GM12865 (cell line): ENCODE measurements at places on chromosomes 7 and 10.

GRCh38 chr7:91927912-91928311, 12.8 kb upstream of the AKAP9 start:
- no peak for DNase-seq

DNA sequence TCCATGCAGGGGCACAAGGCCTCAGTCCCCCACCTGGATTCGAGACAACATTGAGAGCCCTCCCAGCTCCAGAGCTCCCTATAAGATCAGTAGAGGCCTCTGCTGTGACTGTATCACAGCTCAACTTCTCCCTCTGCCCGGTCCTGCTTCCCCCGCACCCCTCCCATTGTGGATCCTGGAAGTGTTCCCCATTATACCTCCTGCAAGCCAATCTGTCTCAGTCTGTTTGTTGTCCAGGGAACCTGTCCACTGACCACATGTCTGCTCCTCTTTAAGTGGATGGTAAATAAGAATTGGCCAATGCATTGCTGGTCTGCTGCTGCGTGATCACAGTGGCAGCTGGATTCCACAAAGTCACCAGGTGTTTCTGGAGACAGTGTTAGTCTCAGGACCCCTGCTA, 259.7 kb upstream of the HABP2 start:
- DNase-seq = no peak

- peak; percentile 59 for DNase-seq
These were observed 23.9 kb downstream of the PYROXD2 start for GRCh38 chr10:98391065-98391464.

- no peak for DNase-seq
These were observed 33.2 kb downstream of the KMT2C start for GRCh38 chr7:152402384-152403250.

DNA sequence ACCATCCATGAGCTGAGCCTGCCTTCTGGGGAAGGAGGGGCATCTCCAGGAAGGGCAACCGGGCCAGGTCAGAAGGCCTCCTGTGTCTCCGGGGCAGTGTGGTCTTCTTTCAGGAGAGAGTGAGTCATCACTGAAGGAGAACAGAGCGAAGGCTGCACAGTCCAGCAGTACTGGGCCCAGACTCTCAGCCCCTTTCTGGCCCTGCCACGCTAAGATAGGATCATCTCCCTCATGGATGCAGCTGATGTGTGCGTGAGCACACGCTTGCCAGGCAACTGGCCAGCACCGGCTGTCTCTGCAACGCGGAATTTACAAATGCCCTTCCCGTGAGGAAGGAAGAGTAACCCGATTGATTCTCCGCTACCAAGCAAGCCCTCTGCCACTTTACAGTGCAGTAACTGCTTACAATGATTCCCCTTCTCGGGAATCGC, 328.2 kb downstream of the TNS3 start:
- DNase-seq = no peak

DNA sequence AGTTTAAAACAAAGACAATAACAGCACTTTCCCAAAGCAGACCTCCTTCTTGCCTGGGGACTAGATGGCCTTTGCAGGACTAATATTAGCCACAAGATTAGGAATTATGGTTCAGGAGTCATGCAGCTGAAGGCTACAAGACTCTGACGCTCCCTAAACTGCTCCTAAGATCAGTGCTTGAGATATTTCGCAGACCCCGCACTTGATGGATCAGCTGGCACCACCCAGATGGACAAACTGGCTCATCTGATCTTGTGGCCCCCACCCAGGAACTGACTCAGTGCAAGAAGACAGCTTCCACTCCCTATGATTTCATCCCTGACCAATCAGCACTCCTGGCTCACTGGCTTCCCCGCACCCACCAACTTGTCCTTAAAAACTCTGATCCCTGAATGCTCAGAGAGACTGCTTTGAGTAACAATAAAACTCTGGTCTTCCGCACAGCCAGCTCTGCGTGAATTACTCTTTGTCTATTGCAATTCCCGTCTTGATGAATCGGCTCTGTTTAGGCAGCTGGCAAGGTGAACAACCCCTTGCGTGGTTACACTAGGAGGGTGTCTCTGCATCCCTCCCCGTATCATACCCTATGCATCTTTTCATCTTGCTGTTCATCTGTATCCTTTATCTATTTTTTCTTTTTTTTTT, 26.9 kb upstream of the NRBF2 start:
- DNase-seq = no peak

- no peak for DNase-seq
These were observed 33.9 kb downstream of the PPIF start for GRCh38 chr10:79380946-79381721.

DNA sequence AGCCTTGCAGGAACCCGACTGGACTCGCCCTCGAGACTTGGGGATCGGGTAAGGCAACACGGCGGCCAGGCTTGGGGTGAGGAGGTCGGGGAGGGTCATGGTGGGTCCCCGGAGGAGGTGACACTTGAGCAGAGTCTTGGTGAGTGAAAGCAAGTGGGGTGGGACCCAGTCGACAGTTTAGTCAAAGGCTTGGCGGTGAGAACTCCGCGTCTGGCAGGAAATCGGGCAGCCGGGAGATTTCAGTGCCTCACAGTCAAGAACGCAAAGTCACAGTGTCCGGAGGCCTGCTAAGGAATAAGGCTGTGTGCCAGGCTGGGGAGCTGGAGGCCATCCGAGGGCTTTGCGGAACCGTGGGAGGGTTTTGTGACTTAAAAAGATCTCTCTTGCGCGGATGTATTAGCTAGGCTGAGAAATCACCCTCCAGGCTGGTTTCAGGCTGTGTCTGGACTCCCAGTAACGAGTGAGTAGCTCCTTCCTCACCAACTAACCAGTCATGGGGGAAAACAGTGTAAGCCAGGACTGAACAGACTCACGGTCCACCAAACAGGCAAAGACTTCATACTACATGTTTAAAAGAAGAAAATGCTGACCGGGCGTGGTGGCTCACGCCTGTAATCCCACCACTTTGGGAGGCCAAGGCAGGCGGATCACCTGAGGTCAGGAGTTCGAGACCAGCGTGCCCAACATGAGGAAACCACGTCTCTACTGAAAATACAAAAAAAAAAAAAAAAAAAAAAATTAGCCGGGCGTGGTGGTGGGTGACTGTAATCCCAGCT, 613 bp downstream of the AP5Z1 start:
- DNase-seq = peak; percentile 57

DNA sequence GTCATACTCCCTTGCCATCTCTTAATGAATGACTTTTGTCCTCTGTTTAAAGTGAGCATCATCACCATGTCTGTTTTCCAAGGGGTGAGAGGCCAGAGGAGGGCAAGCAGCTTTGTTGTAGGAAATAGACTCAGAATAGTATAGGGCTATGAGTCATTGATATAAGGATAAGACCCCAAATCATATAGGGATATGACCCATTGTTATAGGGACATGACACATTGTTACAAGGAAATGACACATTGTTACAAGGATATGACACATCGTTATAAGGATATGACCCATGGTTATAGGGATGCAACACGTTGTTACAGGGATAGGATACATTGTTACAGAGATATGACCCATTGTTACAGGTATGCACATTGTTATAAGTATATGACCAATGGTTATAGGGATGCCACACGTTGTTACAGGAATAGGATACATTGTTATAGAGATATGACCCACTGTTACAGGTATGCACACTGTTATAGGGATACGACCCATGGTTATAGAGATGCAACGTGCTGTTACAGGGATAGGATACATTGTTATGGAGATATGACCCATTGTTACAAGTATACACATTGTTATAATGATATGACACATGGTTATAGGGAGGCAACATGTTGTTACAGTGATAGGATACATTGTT, 311.1 kb upstream of the ADARB2 start:
- DNase-seq = no peak
